Camera-type eye (tissue), 1 donor: ENCODE measurements at places on chromosomes 16 and 17. TPM values are rescaled to one million over a fixed set of nuclear protein-coding genes. Genes with fewer than 3 reads are reported as not detected.

Gene GSDMA
- not detected for total RNA-seq

Gene MAPT
- total RNA-seq: 41.3 TPM

Gene DRC7
- 0.16 TPM for total RNA-seq

Gene TCAP
- 57.6 TPM for total RNA-seq

Gene IL34
- 11.3 TPM for total RNA-seq

Gene DCUN1D3
- total RNA-seq: 29.6 TPM

Gene PSMB3
- total RNA-seq: 84.8 TPM

Gene PRAC1
- total RNA-seq: not detected

Gene VASN
- 32.7 TPM for total RNA-seq
